Thymus (tissue), 14 donors: ENCODE measurements at places on chromosomes 1 and 21. TPM values are rescaled to one million over a fixed set of nuclear protein-coding genes. Genes with fewer than 3 reads are reported as not detected.

Gene SPRR2E
- not detected for total RNA-seq

Gene TLCD4
- 1.5 TPM for total RNA-seq

Gene PTGFRN
- 19.7 TPM for total RNA-seq

Gene TMEM81
- total RNA-seq: 1.7 TPM

Gene NFASC
- total RNA-seq: 0.14 TPM

Gene S100A16
- 28.8 TPM for total RNA-seq

Gene PCP4
- total RNA-seq: 2.1 TPM

Gene USH2A
- 0.09 TPM for total RNA-seq

Gene CBR3
- 1.5 TPM for total RNA-seq

GRCh38 chr1:204972426-204972825, 70.6 kb upstream of the CNTN2 start:
- no peak for DNase-seq

- DNase-seq: no peak
These were observed 61.1 kb downstream of the HNRNPR start for GRCh38 chr1:23282957-23283356.

GRCh38 chr21:38925478-38925877, 119.7 kb downstream of the ETS2 start:
- DNase-seq: no peak

DNA sequence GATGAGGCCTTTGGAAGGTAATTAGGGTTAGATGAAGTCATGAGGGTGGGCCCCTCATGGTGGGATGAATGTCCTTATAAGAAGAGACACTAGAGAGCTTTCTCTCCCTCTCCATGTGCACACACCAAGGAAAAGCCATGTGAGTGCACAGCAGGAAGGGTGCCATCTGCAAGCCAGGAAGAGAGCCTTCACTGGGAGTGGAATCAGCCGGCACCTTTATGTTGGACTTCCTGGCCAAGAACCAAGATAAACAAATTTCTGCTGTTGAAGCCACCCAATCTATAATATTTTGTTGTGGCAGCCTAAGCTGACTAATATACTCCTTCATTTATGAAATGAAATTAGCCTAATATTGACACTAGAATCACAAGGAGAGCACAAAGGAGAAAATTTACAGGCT, 38.2 kb upstream of the PKP1 start:
- no peak for DNase-seq

- no peak for DNase-seq
These were observed 1.7 kb downstream of the MCL1 start for GRCh38 chr1:150577557-150578271.

DNA sequence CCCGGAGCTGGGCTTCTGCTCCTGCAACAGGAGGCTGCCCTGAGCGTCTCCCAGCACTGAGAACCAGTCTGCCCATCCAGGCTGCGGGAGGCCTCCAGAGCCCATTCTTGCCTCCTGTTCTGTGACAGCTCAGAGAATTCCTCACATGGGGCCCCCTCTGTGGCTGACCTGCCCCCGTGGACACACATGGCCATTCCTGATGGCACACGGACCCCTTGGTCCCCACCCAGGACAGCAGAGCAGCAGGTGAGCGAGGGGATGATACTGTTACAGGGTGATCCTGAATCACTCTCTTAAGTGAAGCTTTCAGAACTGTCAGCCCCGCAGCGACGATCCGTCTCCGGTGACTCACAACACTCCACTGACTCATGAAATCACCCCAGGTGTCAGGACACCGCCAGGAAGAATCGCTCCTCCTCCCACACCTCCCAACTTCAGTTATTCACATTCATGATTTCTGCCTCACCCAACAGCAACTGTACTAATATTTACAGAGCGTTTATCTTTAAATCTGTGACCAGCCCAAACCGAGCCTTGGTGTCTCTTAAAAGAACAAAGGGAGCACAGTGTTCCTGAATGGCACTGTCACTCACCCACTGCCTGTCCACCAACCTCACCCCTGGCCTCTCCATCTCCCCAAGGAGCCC, 22.5 kb downstream of the CHD5 start:
- no peak for DNase-seq

GRCh38 chr1:96306809-96307560, 414.6 kb upstream of the PTBP2 start:
- DNase-seq: no peak

- no peak for DNase-seq
These were observed 194.2 kb upstream of the JUN start for GRCh38 chr1:58978096-58978495.

GRCh38 chr21:44508711-44509445, 31.1 kb downstream of the KRTAP10-1 start:
- no peak for DNase-seq

- no peak for DNase-seq
These were observed 75.0 kb upstream of the GUCA2A start for GRCh38 chr1:42239555-42239954.

- no peak for DNase-seq
These were observed 507.1 kb downstream of the BRINP3 start for GRCh38 chr1:189970331-189971230.

- no peak for DNase-seq
These were observed 2.7 kb downstream of the CLIC6 start for GRCh38 chr21:34671462-34671861.

GRCh38 chr1:220797553-220797952, 10.8 kb downstream of the MTARC1 start:
- DNase-seq: no peak

- DNase-seq: no peak
These were observed 25.4 kb downstream of the GNAI3 start for GRCh38 chr1:109573785-109574184.

DNA sequence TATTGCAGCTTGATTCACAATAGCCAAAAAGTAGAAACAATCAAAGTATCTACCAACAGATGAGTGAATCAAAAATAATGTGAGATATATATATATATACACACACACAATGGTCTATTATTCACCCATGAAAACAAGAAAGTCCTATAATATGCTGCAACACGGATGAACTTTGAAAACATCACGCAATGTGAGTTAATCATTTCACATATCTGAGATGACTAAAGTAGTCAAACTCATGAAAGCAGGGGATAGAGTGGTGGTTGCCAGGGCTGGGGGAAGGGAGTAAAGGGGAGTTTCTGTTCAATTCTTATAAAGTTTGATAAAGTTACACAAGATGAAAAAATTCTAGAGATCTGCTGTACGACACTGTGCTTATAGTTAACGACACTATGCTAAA, 1234.8 kb downstream of the MRPL39 start:
- DNase-seq: no peak

GRCh38 chr1:29592731-29593130, 356.4 kb downstream of the PTPRU start:
- DNase-seq: no peak

DNA sequence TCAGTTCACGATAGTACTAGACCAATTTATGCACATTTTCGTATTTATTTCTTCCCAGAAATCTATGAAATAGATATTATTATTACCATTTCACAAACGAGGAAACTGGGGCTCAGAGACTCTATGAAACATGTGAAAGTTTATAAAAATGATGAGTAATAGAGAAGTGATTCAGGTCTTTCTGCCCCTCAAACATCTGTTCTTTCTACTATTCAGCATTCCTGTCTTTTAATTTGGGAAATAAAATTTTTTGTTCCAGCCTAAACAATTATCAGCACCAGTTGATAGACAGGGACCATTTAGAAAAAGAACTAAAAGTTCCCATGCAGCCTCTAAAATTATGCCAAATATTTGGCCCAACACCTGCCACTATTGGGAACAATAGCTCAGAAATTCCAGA, 585.1 kb downstream of the PTPRC start:
- no peak for DNase-seq

GRCh38 chr1:201172999-201173610, 17.5 kb upstream of the IGFN1 start:
- DNase-seq: no peak

- DNase-seq: no peak
These were observed 34.3 kb downstream of the PCNX2 start for GRCh38 chr1:233261206-233261605.

- no peak for DNase-seq
These were observed 45.5 kb downstream of the LPAR3 start for GRCh38 chr1:84847253-84848250.

DNA sequence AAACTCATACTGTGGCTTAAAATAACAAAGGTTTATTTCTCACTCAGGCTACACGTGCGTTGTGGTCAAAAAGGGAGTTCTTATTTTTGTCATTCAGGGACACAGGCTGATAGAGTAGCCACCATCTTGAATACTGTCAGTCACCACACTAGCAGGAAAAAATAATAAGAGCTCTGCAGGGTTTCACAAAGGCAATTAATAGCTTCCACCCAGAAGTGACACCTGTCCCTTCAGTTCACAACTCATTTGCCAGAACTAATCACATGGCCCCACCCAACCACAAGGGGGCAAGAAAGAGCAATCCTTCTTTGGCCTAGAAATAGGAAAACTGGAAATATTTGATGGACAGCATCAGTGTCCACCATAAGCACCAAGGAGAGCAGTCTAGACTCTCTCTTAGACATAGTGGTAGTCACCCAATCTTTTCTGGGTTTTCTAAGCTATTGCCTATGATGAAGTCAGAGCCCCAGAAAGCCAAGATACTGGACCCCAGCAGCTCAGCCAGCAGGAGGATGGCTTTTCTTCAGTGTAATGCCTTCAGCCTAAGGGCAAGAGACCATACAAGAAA, 8.2 kb downstream of the HAPLN2 start:
- DNase-seq: no peak
